ENCODE measurements at places on chromosomes 7 and 10.

GRCh38 chr10:62396864-62397263, 22.7 kb downstream of the ZNF365 start:
- no peak for DNase-seq

GRCh38 chr7:123535517-123535916, 1.1 kb upstream of the IQUB start:
- no peak for DNase-seq

DNA sequence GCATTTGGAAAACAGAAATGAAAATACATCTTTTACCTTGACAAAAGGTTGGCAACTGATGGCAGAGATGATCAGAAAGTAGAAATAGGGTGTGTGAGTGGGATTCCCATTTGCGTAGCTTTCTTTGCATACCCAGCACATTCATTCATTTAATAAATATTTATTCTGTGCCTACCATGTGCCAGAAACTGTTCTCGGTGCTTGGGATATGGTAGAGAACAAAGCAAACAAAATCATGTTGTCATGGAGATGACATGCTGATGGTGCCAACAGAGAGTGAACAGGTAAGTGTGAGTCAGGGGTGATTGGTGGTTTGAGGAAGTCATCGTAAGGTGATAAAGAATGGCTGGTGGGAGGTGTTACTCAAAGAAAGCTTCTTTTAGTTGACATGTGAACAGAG, 45.4 kb downstream of the CACNB2 start:
- no peak for DNase-seq

DNA sequence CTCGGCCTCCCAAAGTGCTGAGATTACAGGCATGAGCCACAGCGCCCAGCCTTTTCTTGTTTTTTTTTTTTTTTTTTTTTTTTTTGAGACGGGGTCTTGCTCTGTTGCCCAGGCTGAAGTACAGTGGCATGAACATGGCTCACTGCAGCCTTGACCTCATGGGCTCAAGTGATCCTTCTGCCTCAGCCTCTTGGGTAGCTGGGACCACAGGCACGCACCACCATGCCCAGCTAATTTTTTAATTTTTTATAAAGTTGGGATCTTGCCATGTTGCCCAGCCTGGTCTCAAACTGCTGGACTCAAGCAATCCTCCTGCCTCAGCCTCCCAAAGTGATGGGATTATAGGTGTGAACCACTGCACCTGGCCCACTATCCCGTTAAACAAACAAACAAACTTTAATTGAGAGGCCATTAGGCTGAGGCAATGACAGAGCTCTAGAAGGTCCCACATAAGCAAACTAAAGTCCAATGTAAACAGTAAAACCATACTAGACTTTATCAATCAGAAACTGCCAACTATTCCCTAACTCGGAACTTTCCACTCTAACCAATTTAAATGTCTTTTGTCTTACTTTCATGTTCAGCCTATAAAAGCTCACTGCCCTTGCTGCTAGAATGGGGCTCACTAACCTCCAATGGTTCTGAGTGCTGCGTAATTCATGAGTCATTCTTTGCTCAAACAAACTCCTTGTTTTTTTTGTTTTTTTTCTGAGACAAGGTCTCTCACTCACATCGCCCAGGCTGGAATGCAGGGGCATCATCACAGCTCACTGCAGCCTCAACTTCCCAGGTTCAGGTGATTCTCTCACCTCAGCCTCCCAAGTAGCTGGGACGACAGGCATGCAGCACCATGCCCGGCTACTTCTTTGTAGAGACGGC, 1.9 kb downstream of the DHX32 start:
- no peak for DNase-seq

GRCh38 chr10:28248092-28248491, 54.8 kb downstream of the MPP7 start:
- DNase-seq: no peak

DNA sequence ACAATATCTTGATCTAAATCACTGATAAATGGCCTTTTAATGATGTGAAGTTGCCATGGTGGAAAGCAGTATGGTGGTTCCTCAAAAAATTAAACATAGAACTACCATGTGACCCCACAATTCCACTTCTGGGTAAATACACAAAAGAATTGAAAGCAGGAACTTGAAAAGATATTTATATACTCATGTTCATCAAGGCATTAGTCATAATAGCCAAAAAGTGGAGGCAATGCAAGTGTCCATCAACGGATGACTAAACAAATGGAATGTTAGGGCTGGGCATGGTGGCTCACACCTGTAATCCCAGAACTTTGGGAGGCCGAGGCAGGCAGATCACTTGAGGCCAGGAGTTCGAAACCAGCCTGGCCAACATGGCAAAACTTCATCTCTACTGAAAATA, 2.0 kb upstream of the DNAJC12 start:
- DNase-seq: no peak

GRCh38 chr7:157667731-157668130, 330.9 kb downstream of the DNAJB6 start:
- DNase-seq: no peak

DNA sequence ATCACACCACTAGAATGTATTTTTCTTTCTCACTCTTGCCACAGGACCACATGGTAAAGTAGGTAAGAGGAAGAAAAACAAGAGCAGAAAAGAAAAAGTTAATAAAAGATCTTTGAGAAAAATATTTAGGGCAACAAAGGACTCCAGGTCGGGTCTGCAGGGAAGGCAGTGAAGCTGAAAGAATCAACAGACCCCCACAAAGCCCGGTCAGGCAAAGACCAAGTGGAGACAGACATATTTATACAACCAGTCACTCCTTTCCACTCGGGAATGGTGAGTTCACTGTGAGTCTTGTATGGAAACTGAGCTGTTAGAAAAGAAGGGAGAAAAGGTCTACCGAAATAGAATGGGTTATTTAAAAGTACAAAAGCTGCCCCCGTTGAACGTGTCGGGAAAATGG, 28.0 kb downstream of the RSU1 start:
- no peak for DNase-seq

DNA sequence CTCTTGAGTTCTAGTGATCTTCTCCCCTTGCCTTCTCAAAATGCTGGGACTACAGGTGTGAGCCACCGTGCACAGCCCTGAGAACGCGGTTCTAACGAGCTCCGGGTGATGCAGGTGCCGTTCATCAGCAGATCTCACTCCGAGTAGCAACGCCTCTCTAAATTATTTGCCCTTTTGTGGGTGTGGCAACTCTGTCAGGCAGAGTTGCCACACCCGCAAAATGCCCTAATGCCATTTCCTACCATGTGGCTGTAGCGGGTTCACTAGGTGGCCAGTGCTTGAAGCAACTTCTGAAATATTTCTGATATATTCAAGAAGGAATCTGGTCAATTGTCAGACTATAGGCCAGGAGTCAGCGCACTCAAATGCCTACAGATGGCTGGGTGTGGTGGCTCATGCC, 62.9 kb upstream of the NMT2 start:
- DNase-seq: no peak

DNA sequence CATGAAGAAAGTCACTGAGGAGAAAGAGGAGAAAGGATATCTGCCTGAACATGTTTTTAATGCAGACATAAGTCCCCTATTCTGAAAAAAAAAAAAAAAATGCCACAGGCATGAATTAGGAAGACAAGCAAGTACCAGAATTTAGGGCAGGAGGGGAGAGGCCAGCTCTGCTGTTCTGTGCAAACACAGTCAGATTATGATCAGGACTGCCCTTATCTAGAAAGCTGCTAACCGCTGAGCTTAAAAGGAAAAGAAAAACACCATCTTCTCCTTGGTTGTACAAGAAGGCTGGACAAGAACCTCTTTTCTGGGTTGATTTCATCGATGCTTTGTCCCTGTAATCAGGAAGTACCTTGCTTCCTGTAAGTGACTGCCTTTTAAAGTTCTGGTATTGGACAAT, 15.3 kb upstream of the PWWP2B start:
- DNase-seq: no peak

- DNase-seq: no peak
Measured at GRCh38 chr7:64611717-64612116, 48.8 kb upstream of the ZNF680 start.

GRCh38 chr7:30170476-30171205, 35.9 kb downstream of the MTURN start:
- DNase-seq: no peak

GRCh38 chr7:130912082-130912861, 178.3 kb upstream of the KLF14 start:
- DNase-seq: no peak

DNA sequence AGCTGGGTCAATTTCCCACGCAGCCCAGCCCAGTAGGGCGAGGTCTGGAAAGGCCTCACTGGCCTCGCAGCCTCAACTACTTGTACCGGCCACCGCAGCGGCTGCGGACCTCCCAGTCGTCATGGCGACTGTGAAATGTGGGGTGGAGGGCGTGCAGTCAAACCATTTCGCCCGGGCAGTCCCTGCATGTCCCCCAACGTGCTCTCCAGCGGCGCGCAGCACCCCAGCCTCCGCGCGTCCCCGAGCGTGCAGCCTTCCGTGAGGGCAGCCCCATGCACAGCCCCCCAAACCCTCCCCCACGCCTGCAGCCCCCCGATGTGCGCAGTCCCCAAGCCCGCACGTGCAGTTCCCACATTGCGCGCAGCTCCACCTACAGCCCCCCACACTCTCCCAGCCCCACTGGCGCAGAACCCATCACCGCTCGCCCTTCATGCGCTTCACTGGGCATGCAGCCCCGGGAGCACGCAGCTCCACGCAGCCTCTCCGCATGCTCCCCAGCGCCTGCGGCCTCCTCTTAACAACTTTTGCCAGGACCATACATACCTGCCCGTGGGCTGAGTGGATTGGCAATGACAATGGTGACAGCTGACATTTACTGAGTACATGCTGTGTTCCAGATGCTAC, 34.5 kb upstream of the SFTPD start:
- no peak for DNase-seq

DNA sequence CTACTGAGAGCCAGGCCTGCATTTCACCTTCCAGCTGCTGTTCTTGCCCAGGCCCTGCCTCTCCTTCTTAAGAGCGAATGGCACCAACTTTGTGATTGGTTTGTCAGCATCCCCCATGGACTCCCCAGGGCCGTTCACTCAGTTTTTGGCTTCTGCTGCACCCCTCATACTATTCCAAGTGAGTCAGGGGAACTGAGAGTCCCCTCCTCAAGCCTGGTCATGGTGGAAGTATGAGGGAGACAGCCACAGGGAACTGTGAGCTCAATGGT, 62.4 kb upstream of the ANTXRL start:
- DNase-seq: no peak

- DNase-seq: peak; percentile 65
Measured at GRCh38 chr10:30705101-30705624, 75.6 kb upstream of the LYZL2 start.

GRCh38 chr7:92133737-92134270, 473 bp downstream of the CYP51A1 start:
- DNase-seq: peak; percentile 70

GRCh38 chr7:54757711-54758110, 1.3 kb downstream of the SEC61G start:
- no peak for DNase-seq

- DNase-seq: no peak
Measured at GRCh38 chr7:127146746-127147536, 105.8 kb downstream of the GRM8 start.

DNA sequence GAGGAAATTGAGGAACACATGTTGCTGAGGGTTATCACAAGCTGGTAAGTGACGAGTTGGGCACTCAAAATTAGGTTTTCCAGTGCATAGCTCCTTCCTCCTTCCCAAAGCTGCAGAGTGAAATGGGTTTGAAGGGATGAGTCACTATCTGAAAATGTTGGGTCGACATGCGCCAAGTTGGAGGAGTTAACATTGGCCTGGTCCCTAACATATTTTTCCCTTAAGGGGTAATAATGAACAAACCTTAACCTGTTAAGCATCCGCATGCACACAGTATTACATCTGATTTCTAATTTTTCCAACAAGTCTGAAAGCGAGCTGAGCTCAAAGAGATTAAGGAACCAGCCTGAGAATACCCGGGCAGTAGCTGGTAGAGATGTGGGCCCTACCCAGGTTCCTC, 20.7 kb upstream of the TECTB start:
- no peak for DNase-seq
